Fibroblast of skin of back (primary cell): ENCODE measurements at places on chromosomes 1 and 21.

DNA sequence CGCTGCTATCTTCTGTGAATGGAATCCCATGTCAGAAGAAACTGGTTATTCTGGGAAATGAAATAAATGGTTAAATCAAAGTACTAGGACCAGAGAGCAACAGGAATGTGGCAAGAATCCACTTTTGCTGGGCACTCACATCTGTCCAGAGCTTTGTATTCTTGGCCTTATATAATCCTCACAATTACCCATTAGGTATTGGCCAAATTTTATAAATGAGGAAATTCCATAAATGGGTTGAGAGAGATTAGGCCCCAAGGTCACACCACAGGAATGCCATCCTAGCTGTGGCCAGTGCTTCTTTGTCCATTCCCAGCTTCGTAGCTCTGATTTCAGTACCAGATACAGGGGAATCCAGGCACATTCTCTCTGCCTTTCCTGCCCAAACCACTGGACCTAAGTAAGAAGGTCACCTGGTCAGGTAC lies 76.1 kb upstream of the HOOK1 start:
- DNase-seq, result peak; percentile 16

DNA sequence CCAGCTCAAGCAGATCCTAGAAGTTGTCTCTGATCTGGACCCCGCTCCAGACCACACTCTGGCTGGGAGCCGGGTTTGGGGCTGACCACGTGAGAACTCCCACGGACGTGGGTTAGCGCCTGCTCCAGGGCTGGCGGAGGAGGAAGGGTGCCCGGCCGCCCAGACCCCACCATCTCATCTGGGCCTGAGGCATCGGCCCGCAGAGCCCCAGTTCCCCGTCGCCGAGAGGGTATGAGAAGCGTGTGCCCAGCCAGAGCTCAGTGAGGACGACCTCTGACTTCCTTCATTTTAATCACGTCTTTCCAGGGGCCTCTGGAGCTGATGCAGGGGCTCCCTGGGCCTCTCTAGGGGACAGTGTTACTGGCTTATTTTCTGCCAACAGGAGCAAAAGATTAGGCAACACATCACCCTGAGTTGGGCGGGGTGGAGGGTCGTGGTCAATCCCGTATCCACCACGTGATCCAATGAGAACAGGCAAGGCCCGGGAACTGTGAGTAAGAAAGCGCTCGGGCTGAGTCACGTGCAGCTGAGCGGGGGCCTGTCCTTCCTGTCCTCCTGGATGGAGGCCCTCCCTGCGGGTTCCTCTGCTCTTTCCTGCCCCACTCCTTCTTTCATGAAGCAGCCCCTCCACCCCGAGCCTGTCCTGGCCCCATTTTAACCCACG lies 81.1 kb downstream of the SIK1 start:
- peak; percentile 68 for DNase-seq

DNA sequence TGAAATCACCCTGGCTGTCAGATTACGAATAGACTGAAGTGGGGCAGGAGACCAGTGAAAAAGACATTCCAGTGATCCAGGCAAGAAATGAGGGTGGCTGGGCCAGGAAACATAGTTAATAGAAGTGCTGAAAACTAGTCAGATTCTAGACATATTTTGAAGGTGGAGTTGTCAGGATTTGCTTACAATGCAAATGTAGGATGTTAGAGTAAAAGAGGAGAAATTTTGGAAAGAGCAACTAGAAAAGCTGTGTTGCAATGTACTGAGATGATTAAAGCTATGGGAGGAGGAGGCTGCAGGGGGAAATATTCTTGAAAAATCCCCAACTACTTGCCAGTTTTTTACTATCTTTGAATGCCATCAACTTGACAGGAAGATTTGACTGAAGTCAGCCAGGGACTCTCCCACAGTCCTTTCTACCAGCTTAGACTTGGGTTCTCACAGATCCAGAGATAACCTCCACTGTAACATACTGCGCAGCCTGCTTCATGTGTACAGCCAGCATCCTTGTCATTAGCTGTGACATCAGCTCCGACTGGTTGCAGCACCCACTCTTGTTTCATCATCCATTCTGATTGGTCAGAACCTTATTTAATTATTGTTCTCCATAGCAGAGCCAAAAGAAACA lies 109.7 kb downstream of the TSEN15 start:
- peak; percentile 11 for DNase-seq

- no peak for DNase-seq
Measured at GRCh38 chr1:113780374-113781146, 21.3 kb upstream of the PHTF1 start.

GRCh38 chr1:97412737-97413136 lies 508.1 kb downstream of the DPYD start:
- DNase-seq, result peak; percentile 20

DNA sequence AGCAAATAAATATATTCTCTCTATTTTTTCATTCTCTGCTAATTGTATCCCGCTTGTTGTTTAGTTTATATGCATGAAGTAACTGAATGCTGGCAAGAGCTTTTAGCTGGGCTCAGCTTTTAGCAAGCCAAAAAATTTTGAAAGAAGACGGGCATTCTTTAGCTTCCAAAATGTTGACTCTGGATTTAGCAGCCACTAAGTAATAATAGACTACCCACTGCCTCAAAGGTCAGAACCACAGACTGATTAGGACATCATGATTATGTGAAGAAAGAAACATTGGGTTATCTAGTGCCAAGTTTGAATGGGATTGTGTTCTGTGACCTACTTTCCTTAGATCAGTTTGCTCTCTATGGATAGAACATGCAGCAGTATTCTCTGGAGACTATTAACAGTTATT lies 80.3 kb upstream of the DPH5 start:
- DNase-seq, result no peak

DNA sequence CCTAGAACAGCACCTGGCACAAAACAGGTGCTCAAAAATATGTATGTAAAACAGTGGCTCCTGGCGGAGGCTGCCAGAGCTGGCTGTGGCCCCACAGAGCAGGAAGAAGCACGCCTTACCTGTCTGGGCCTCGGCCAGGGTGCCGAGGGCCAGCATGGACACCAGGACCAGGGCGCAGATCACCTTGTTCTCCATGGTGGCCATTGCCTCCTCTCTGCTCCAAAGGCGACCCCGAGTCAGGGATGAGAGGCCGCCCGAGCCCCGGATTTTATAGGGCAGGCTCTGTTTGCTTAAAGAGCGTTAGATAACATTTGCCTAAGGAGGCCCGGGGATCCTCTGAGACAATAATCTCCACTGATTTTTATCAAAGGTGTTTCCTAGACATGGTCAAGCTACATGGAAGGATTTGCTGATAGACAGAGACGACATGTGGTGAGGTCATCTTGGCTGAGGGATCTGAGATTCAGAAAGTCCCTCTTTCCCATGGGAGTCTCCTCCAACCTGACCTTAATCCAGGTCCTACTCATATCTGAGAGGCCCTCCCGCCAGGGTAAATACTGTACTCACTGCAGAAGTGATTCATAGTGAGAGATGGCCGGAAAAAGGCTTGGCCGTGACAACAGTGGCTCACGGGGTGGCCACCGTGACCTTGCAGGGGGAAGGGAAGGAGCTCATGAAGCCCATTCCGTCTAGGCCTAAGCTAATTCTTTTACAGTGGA lies at the start of gene TFF1:
Gene TFF1, minus strand, starts transcription at position 244 of the 719 bp plus-strand sequence. Its CDS starts 40 bp downstream, at position 204.
- no peak for DNase-seq

GRCh38 chr21:14722841-14723483 lies 176.8 kb upstream of the SAMSN1 start:
- no peak for DNase-seq

DNA sequence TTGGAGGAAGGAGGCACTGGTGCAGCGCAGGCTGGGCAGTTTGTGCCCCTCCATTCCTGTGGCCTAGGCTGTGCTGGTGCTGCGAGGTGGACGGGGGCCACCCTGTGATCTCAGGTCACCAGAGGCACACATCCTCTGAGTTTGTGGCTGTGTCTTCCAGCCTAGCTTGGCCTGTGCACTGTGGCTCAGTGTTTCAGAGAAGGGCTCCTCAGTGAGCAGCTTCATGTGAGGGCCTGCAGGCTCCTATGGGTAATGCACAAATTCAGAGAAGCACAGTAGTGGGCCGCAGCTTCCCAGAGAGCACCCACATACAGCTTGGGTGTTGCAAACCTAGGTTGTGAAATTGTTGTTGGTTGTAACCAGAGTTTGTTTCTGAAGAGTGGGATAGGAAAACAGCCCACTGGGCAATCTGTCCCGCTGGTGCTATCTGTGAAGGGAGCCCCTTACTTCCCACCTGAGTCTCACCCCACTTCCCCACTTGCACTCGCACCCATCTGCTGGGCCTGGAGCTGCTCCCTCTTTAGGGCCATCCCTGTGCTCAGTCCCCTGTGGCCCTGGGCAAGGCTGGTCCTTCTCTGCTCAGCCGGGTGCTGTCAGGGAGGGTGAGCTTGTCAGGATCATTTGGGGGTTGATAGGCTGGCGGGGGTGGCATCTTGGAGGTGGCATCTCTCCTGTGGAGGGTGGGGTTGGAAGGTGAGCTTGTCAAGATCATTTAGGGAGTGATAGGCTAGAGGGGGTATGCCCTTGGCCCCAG lies 30.2 kb downstream of the SNAP47 start:
- no peak for DNase-seq

DNA sequence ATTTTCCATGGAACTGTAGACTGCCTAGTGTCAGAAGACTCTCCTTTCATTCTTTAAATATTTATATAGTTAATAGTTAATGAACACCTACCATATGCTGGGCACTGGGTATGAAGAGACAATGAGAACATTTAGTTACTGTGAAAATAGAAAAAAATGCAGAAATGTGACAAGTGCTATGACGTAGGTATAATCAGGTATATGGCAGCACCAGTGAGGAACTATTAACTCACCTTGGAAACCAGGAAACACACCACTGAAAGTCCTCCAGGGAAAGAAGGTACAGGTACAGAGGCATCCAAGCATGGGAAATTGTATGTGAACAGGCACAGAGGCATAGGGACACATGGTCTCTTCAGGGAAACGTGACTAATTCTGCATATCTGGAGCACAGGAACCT lies 42.3 kb downstream of the DPT start:
- no peak for DNase-seq

DNA sequence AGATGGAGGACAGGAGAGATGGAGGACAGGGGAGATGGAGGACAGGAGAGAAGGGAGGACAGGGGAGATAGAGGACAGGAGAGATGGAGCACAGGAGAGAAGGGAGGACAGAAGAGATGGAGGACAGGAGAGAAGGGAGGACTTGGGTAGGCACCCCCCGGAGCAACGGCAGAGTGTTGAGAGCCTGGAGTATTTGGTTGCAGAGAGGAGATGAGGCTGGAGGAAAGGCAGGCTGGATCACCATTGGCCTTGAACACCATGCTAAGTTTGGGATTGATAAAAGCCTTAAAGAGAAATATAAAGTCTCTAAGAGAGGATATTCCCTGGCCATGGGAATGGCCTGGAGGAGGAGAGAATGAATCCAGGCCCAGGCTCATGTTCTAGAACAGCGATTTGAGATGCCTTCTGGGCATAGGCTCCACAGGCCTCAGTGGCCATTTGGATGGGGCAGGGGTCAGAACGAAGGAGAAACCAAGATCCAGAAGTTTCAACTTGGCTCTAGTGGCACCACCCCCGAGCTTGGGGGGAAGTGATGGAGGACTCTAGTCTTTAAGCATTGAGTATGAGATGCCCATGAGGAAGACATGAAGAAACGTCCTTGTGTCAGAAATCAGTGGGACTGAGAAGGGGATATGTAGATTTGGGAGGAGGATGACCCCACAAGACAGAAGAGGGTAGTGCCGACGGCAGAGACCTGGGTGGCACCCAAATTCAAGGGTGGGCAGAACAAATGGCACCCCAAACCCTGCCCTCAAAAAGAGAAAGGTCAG lies 47.9 kb upstream of the EDN2 start:
- no peak for DNase-seq

GRCh38 chr1:154466921-154467417 lies 35.0 kb upstream of the TDRD10 start:
- no peak for DNase-seq

GRCh38 chr21:44932408-44933181 lies 7.2 kb upstream of the SLX9 start:
- DNase-seq, result no peak

- no peak for DNase-seq
Measured at GRCh38 chr1:155166471-155167165, 6.5 kb downstream of the KRTCAP2 start.

DNA sequence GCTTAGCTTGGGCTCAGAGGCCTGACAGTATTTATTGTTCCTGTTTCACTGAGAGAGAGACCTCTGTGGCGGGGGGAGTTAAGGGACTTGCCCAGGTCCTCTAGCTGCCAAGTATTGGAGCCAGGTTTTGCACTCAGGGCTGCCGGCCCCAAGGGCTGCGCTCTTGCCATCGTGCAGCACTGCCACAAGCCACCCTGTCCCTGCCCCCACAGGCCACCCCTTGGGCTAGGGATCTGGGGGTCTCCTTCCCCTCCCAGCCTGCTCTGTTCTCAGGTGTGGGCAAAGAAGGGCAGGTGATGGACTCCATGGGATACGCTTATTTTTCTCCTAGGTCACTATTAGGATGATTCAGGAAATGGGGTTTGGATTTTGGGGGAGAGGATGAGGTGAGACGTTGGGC lies 8.7 kb downstream of the KIAA1614 start:
- no peak for DNase-seq

DNA sequence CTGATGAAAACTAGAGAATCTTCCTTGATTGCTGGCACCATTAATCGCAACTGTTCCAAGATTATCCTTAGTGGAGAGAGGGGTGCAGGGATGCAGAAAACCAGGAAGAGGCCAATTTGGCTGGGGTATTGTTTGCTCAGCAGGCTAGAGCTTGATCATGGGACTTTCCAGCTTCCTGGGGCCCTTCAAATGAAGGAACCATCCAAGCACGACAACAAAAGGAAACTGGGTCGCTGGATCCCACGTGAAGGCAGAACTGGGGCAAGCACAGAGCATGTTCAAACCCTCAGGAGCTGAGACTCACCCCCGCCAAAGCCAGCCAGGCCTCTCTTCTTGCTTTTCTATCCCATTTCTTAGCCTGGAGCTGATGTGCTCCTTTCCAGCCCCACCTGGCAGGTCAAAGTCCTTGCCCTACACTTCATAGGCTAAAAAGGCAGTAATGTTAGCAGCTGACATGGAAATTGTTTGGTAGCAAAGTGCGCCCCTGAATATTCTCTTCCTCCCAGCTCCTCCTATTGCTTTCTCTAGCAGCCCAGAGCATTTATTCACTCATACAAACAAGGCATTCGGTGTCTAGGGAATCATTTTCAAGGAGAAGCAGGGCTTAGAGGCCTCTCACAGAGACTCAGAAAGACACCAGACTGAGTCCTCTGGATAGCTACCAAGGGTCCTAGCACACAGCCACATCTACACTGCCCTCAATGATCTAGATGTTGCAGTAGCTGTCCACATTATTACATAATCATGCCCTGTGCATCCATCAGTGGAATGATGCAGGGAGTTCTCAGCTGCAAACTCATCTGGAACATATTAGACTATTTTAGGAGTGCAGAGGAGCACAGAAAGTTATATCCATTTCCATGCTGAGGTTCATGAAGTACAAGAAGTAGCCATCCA lies 11.5 kb downstream of the KCNA2 start:
- DNase-seq, result no peak

- DNase-seq, result no peak
Measured at GRCh38 chr1:229448845-229449244, 15.0 kb upstream of the ACTA1 start.

GRCh38 chr1:151461694-151462093 lies 2.4 kb upstream of the POGZ start:
- DNase-seq, result no peak

DNA sequence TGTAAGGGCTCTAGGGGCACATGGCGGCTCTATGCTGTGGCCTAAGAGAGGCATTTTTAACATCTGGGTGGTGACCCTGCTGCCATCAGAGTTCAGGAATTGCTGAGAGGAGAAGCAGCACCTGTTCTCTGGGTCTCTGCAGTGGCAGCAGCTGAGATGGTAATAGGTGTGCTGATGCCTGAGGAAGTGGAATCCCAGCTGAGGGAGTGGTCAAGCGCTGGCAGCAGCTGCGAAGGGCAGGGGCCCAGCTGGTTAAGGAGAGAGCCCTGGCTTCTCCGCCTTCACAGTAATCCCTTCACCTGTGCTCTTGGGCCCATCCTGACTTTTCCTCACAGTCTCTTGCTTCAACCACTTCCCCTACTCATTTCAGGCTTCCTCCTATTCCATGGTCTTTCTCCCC lies 39.8 kb downstream of the GJA5 start:
- DNase-seq, result no peak
